ENCODE measurements at places on chromosomes 3 and 15. TPM values are rescaled to one million over a fixed set of nuclear protein-coding genes. Genes with fewer than 3 reads are reported as not detected.

- DNase-seq: no peak
Measured at GRCh38 chr3:157624801-157625200, 121.6 kb upstream of the VEPH1 start.

DNAH12 gene
- 0.25 TPM for total RNA-seq

GRCh38 chr3:71056327-71056726 is 527.2 kb downstream of the FOXP1 start:
- DNase-seq: peak; percentile 27

GRCh38 chr3:23035927-23036640 is 167.0 kb upstream of the UBE2E2 start:
- DNase-seq: no peak

DNA sequence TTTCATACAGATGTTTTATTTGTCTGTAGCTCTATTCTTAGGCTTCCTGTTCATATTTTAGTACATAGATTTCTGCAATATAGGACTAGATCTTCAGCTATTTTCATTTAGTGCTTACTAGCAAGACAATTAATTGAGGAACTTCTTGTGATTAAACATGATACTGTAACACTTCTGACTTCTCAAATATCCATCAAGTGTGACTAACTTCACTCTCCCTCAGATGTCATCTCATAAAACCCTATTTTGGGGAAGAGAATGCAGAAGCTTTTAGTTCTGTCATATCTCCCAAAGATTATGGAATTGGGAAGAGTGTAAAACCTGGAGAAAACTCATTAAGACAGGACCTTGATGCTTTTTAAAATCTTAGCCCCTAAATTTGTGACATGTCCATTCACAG is 28.6 kb upstream of the GOLIM4 start:
- no peak for DNase-seq

DNA sequence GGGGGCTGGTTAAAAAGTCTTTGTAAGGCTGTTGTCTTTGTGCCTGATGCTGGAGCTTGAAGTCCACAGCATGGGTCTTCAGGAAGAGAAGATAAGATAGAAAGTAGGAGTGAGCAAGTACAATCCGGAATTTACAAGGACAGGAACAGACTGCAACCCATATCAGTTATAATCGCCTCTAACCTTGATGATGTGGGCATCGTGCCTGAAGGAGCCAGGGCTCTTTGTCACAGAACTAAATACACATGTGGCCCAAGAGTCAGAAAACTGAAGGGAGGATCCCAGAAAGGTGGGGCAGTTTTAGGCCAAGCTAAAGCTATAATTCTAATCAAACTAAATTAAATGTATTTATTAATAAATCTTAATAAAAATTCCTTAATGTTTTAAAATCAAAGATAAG is 132.2 kb downstream of the TMCO5A start:
- no peak for DNase-seq

DNA sequence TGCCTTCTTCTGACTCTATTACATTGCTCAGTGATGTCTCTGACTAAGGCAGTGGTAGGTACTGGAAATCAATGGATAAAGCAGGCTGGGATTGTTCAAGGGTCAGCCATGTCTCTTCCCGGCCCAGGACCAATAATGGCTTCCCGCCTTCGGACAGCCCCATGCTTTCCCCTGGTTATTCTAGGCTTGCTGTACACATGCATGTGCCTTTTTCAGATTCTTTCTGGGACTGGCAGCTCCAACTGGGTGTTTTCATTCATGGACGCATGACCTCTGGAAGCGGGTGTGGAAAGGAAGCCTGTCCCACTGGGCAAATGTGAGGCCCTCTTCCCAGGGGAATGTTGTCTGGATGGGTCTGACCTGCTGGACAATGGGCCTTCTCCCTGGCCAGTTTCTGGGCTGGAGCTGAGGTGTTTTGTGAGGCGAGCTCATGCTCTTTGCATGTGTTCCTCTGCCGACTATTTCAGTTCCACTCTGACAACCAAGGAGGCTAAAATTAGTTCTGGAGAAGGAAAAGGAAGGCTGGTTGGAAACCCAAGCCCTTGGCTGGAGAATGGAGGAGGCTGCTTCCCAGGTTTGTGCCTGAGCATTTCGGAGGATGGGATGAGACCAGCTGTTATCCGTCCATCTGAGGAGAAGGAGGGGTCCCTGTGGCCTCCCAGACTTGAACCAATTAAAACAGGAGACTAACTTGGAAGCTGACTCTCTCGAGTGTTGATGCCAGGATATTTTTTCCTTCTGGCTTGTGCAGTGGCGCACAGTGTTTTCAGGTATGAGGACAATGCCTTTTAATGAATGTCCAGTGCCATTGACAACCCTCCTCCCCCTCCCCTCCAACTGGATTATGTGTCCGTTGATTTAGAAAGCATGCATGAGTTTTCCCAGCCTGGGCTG is 6.9 kb downstream of the ACVR2B start:
- DNase-seq: no peak

- DNase-seq: no peak
Measured at GRCh38 chr15:74011610-74012009, 17.1 kb downstream of the PML start.

DNA sequence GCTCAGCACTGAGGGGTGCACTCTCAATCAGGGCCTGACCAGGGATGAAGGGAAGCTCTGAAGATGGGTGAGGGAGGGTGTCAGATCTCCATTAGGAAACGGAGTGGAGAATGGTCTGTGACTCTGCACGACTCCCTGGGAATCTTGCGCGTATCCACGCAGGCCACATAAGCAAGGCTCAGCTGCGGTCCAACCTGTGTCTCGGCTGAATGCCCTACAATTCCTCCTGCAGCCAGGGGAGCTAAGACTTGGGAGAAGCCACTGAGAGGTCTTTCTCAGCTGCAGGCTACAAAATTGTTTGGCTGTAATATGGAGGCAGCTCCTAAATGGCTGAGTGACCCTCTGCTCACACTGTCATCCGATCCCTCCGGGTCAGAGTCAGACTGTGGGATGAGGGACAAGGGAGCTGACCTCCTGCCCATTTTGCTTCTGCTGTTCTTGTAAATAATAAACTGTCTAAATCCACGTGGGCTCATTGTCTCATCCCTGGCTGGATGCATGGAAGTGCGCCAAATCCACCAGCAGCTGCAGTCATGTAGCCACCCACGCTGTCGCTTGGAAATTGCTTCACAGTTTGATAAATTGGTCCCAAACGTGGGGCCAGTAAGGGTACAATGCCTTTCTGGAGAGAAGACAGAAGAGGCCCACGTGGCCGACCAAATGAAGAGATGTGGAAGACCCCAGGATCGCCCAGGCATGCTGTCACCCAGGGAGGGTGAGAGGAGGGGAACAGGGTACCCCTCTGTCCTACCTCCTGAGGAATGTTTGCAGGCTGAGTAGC is 30.5 kb downstream of the ALS2CL start:
- peak; percentile 38 for DNase-seq

Measured in renal cortical epithelial cell (primary cell).